Brain (organoid and tissue), 16 donors: ENCODE measurements at places on chromosomes 7 and 10. TPM values are rescaled to one million over a fixed set of nuclear protein-coding genes. Genes with fewer than 3 reads are reported as not detected.
A peak's percentile ranks its signal among the peaks of the same experiment; 100 is the strongest.

Gene MRC1
- 2.3 TPM for polyA plus RNA-seq

GRCh38 chr10:21363731-21364104 lies 161.8 kb downstream of the SKIDA1 start:
- no peak for DNase-seq

DNA sequence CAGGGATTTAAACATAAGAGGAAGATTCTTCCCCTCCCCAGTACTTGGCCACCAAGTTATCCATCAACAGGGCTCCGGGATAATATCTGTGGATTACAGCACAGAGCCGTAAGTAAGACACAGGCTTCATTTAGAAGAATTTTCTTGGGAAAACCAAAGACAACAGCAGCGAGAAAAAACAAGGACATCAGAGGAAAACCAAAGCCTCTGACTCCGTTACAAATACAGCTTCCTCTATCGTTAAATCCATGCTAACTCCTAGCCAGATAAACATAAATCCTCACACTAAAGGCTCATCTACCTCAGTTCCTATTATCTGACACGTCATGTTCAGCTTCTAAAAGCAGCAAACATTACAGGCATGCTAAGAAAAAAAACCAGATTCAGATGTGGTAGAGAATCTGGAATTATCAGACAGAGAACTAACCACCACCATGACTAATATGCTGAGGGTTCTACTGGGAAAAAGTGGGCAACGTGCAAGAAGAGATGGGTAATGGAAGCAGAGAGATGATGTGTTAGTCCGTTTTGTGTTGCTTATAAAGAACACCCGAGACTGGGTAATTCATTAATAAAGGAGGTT lies 48.4 kb downstream of the BRI3 start:
- DNase-seq = no peak

- DNase-seq = no peak
Observed at GRCh38 chr10:96073722-96074121, 30.3 kb downstream of the CCNJ start.

GRCh38 chr10:88027570-88027969 lies 164.1 kb downstream of the PTEN start:
- no peak for DNase-seq

Gene HYAL4
- not detected for polyA plus RNA-seq

DNA sequence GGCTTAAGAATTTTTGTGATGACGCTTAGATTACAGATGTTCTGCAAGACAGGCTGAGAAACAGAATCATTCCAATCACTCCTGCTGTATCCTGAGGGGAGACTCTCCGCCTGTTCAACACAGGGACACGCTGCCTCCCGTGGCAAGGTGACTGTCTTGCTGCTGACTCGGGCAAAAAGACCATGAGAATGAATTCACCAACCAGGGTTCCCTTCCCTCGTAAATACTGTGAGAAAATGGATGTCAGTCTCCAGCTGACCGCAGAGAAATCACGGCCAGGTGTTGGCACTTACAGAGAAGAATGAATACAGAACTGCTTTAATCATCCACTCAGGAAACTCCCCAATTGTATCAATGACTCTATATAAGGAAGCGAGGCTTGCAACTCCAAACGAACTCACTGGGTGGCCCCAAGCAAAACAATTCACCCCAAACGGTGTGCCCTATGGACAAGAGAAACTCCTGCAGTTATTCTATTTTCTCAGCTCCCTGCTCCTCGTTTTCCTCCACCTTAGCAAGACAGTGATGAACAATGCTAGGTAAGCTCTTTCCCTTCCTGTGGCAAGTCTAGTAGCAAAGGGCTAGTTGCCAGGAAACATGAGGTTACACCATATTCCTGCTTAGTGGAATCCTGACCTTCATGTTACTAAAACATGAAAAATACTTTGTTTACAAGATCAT lies 22.8 kb downstream of the GNA12 start:
- no peak for DNase-seq

DNA sequence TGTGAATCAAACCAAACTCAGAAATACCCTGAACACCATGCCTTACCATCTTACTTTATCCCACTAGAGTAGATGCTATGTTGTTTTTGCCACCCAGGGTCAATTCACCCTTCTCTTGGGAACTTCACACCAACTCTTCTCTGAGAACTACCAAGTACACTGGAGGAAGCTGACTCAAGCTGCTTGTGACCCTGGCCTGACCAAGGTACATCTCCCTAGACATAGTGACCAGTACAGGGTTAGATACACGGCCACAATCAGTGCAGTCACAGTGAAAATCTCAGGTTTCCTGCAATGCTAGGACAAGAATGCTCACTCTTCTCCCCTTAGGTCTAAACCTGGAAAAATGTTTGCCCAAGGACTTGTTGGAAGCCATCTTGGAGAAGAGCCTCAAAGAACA lies 31.8 kb downstream of the EZH2 start:
- no peak for DNase-seq

GRCh38 chr10:101050208-101051069 lies 11.3 kb upstream of the KAZALD1 start:
- no peak for DNase-seq

Gene AOAH
- polyA plus RNA-seq = 2.6 TPM

Gene RNLS
- 1.3 TPM for polyA plus RNA-seq

Gene ZNF107
- 0.56 TPM for polyA plus RNA-seq

Gene LEP
- not detected for polyA plus RNA-seq

DNA sequence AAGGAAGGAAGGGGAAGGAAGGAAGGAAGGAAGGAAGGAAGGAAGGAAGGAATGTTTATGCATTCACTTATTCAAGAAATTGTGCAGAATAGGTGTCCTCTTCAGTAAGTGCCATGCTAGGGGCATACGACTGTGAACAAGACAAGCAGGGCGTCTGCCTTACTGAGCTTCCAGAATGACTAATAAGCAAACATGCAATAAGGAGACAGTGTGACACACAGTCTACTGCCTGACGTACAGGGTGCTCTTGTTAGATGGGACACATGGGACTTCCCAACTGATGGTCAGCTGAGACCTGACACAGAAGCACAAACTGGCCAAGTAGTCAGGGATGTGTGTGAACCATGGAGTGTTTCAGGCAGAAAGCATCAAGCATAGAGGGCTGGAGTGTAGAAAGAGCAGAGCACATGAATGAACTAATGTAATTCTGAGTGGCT lies 18.2 kb downstream of the DNAJC12 start:
- no peak for DNase-seq

Gene CYCS
- polyA plus RNA-seq = 107 TPM

GRCh38 chr7:2640482-2640830 lies 8.7 kb downstream of the TTYH3 start:
- DNase-seq = no peak

Gene ABCC2
- polyA plus RNA-seq = not detected

Gene HHEX
- polyA plus RNA-seq = 5.1 TPM

Gene PIP
- polyA plus RNA-seq = not detected

GRCh38 chr10:78811174-78811573 lies 257.6 kb upstream of the ZMIZ1 start:
- no peak for DNase-seq

Gene VIPR2
- 0.81 TPM for polyA plus RNA-seq

Gene MCM10
- polyA plus RNA-seq = 7.7 TPM

- DNase-seq = no peak
Observed at GRCh38 chr10:61175316-61175715, 231.3 kb upstream of the RHOBTB1 start.

GRCh38 chr10:116444527-116445142 lies 17.0 kb downstream of the PNLIPRP3 start:
- peak; percentile 42 for DNase-seq

Gene PTPN20
- 0.17 TPM for polyA plus RNA-seq
